Activated CD4-positive, alpha-beta T cell treated with anti-CD3 and anti-CD28 coated beads, Interleukin-2, amount 50 U/mL, for 48 hours (primary cell): ENCODE measurements at places on chromosomes 6 and 20.

DNA sequence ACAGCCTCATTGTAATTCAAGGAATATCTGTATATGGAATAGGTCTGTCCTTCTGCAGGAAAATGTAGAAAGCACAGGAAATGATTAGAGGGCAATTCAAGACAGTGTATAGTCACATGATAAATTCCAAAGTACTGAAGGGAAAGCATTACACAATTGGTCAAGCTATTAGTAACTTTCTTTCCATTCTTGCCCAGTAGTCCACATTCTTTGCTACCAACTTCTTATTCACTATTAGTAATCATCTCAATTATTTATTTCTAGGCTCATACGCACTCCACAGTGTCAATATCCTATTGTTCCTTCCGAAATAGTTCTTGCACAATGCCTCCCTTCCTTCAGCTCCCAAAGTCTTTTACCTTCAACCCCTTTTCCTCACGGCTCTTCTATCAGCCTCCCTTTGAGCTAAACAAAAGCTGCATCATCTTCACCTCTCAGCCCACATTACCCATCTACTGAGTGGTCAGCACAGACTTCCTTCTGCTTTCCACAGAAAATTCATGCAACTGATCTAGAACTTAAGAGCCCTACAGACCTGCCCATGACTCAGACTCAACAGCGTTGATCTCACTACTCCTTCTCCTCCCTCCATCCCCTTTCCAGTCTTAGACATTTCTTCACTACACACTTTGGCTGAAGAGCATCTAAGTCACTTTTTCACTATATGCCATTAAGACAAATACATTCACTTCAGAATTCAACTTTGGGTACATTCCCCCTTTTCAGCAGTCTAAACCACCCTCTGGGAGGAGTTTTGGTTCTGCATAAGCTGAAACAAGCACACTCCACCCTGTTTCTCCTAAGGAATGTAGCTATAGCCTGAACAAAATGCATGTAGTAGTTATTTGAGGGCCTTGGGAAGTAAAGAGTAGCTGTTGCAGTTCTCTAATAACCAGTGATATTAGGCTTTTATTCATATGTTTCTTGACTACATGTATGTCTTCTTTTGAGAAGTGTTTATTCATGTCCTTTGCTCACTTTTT lies 157.9 kb downstream of the KIF16B start:
- no peak for DNase-seq

DNA sequence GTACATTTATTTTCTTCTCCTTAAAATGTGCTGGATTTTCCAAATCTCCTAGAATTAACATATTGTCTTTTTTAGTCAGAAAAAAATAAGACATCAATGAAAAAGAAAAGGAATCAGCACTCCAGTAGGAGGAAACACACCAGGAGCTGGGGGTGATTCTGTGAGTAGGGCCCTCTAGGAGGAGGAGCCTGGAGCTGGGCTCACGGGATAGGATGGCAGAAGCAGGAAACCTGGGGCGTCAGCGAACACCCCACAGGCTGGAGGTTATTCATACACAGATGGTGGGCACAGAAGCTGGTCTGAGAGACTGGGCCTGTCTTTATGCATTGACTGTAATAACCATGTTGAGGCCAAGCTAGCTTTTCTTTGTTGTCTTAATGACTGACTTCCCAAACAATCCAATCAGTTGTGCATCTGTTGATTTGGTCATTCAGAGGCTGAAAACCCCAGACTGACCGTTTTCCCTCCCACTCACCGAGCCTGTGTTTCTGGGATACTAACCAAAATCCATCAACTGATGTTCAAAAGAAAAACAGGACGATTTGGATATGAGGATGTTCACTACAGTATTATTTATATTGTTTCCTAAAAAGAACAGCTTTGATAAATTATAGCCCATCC lies 53.1 kb downstream of the CPNE5 start:
- no peak for DNase-seq

DNA sequence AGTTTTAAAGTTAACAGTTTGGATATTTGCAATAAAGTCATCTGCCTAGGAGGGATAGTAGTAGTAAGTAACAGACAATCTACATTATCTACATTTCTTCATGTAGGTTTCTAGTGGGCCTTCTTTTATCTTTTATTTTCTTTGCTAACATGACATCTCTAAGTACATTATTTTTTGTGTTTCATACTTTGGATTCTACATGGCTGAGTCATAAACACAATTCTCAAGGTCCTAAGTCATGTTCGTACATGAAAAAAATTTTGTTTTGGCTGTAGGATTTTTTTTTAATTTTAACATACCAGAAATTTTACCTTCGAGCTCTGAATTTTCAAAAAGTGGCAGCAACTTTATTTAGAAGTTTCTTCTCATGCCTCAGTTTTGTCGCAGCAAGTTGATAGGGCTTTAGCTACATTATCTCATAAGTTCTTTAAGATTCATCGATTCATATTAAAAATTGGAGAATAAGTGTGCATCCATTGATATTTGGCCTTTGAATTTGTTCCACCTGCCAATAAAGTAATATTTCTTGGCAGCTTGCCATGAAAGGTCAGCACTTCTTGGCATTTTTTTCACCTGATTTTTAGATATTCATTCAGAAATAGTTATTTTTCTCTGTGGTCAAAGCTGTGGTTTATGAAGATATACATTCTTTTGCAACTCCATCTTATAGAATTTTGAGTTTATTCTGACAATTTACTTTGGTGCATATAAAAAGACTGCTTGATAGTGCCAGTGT lies 146.2 kb downstream of the GRIK2 start:
- no peak for DNase-seq

- DNase-seq, result no peak
Measured at GRCh38 chr6:41588111-41588510, 41.9 kb downstream of the FOXP4 start.

GRCh38 chr20:46816886-46817638 lies 77.6 kb upstream of the EYA2 start:
- DNase-seq, result no peak

- no peak for DNase-seq
Measured at GRCh38 chr20:8536262-8536618, 404.2 kb downstream of the PLCB1 start.

DNA sequence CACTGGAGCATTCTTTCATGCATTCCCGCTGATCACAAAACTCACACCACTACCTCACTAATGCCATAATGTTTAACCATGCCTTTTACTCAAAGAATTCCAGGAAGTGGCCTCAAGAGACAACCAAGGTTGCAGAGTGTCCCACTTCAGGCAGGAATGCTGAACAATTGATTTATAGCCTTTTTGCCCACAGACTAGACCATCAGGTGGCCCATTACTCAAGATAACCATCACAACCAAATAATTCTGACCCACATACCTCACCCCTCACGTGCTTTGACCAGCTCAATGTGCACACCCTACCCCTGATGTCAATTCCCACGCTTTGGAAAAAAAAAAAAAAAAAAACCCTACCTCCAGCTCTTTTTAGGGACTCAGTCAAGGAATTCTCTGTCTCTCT lies 220.6 kb upstream of the UFL1 start:
- no peak for DNase-seq

DNA sequence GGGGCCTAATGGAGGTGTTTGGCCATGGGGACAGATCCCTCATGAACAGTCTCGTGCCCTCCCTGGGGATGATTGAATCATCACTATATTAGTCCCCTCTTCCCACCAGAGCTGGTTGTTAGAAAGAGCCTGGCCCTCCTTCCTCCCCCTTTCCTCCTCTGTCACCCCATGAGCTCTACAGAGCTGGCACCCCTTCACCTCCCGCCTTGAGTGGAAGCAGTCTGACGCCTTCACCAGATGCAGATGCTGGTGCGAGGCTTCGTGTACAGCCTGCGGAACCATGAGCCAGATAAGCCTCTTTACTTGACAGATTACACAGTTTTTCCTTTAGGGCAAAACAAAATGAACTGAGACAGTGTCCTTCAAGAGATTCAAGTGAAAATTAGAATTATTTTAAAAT lies 74.4 kb upstream of the RIPOR2 start:
- no peak for DNase-seq

- DNase-seq, result no peak
Measured at GRCh38 chr6:139654888-139655782, 280.7 kb upstream of the CITED2 start.

- DNase-seq, result no peak
Measured at GRCh38 chr6:21953831-21954801, 342.7 kb downstream of the PRL start.

- DNase-seq, result no peak
Measured at GRCh38 chr6:137879885-137880745, 13.1 kb downstream of the TNFAIP3 start.

GRCh38 chr6:77424761-77425160 lies 38.5 kb downstream of the HTR1B start:
- no peak for DNase-seq

- DNase-seq, result no peak
Measured at GRCh38 chr6:24117021-24117420, 9.0 kb upstream of the NRSN1 start.

- DNase-seq, result no peak
Measured at GRCh38 chr20:47356220-47356525, 326 bp downstream of the ZMYND8 start.
